ENCODE measurements at places on chromosomes 7 and 10.

DNA sequence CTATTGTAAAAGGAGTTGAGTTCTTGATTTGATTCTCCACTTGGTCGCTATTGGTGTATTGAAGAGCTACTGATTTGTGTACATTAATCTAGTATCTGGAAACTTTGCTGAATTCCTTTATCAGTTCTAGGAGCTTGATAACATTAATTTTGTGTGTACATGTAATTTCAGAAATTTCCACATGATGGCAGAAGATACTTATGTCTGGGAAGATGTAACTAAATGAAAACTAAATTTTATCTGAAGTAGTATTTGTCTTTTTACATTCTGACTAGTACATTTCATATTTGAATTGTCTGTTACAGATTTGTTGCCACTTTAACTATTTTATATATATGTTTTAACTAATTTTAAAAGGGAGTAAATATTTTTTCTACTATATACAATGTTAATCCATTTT is 27.6 kb downstream of the SDHAF3 start:
- no peak for DNase-seq

- no peak for DNase-seq
Measured at GRCh38 chr10:125846894-125847293, 23.5 kb downstream of the BCCIP start.

DNA sequence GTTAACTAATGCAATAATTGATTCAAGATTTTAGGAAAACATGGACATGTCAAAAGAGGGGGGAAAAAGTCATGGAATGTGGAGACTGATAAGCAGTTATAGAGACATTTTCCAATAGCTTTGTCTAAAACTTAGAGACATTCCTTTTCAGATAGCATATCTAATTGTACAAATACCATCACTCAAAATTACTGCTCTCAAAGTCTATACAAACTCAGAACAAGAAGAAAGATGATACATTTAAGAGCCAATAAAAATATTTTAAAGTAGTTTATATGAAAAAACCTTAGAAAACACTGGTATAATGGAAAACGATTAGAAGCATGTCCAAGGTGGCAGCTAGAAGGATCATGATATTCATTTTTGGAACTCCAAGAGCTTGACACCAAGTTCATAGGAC is 146.5 kb downstream of the DOCK4 start:
- DNase-seq = no peak

GRCh38 chr7:37342688-37343471 is 105.8 kb downstream of the ELMO1 start:
- no peak for DNase-seq

GRCh38 chr7:36430881-36431280 is 41.2 kb downstream of the ANLN start:
- no peak for DNase-seq
